ENCODE measurements at places on chromosomes 2 and 18.

DNA sequence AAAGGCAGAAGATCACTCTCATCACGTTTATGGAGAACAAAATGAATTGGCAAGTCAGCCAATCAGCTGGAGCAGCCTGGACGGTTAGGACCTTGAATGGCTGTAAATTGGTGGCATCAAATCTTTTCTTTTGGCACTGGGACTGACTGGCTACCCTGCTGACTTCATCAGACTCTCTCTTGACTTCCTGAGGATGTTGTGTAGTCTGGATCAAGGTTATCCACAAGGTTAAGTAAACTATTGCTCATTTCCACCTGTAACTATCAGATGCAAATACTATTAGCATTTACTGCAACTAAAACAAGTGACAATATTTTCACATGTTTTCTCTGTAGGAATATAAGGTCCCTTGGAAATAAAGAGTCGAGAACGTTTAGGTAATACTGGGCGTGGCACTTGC is 134.3 kb upstream of the RASGRP3 start:
- no peak for DNase-seq

DNA sequence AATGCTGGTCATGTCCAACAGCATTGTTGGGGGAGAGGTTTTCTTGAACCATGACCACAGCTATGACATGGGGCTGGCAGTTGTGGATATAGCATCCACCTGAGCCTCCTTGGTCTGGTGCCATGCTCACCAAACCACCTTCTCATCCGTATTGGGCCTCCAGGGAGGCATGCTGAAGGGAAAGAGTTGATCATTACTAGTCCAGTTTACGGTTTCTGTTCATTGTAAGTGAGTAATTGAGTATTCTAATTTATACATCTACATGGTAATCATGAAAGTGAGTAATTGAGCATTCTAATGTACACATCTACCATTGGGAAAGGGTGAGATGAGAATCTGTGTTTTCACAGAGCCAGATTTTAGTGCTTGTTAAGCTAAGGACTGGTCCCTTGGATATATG is 6.8 kb downstream of the TMEM87B start:
- DNase-seq = no peak

GRCh38 chr2:63589148-63589958 is 590 bp downstream of the MDH1 start:
- no peak for DNase-seq

- no peak for DNase-seq
Observed at GRCh38 chr2:12014088-12014960, 267.9 kb downstream of the LPIN1 start.

DNA sequence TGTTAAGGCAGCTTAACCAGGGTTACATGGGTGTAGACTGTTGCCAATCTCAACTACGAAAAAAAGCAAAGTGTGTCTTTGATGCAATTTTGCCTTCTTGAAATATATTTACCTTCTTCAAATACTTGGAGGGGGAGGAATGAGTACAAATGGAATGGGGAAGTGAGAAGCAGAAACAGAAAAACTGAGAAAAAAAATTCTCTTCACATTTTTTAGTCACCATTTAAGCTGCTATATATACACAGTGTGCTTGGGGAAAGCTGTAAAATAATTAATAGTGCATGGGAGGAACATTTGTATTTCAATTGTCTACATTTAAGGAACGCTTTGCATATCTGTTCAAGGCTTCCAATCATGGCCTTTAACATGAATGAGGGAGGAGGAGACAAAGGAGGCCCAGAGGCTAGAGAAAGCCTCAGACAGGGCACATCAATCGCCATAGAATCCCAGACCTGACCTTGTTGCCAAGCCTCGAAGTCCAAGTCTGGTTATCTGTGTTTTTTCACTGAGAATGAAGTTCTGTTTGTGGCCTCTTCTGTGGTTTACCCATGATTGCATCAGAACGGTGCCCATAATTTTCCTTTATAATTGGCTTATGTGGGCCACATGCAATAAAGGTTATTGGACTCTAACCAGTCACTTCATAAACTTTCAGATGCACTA is 158.6 kb downstream of the PIK3C3 start:
- DNase-seq = peak; percentile 32

DNA sequence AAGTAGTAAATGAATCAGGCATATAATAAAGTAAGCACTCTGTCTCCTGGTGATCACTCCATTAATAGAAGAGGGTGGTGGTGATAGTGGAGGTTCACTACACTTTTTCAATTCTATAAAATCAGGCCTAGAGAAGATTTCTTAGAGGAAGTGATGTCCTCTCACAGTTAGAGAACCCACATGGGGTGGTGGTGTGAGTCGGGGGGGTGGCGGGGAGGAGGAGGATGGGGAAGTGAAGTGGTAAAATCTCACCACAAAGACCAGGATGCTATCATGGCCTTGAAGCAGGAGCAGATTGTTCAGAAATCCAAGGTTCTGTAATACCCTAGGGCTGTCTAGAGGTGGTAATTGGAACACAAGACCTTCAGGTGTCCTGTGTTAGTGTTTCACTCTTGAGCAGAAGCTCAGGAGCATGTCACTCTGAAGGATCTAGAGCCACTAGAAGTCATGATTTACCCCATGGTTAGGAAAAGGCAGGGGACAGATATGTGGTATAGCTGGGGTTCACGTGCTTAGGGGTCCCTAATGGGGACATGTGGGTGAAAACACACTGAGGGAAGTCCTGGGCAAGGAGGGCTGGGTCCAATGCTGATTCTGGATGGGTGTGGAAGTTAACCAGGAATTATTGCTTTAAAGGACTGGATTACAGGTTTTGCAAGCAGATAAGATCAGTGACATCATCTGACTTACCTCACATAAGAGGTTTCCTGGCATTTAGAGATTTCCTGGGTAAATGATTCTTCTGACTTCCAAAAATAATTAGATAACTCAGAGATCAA is 31.0 kb downstream of the RNF125 start:
- peak; percentile 37 for DNase-seq

DNA sequence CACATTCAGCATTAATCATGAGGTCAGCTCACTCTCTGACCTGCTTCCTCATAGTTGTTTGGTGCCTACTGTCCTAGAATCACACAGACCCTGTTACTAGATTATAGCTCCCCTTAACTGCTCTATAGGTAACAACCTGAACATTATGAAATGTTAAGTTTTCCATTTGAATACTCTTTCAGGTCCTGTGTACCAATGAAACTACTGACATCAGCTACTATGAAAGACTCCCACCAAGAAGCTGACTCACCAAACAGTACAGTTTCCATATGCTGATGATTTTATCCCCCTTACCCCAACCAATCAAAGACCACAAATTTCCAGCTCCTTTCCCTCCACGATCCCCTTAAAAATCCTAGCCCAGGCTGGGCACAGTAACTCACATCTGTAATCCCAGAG is 56.3 kb downstream of the SRBD1 start:
- DNase-seq = no peak

- DNase-seq = no peak
Observed at GRCh38 chr2:85539361-85540132, 579 bp downstream of the MAT2A start.

GRCh38 chr18:77202329-77202728 is 47.3 kb upstream of the GALR1 start:
- DNase-seq = no peak

DNA sequence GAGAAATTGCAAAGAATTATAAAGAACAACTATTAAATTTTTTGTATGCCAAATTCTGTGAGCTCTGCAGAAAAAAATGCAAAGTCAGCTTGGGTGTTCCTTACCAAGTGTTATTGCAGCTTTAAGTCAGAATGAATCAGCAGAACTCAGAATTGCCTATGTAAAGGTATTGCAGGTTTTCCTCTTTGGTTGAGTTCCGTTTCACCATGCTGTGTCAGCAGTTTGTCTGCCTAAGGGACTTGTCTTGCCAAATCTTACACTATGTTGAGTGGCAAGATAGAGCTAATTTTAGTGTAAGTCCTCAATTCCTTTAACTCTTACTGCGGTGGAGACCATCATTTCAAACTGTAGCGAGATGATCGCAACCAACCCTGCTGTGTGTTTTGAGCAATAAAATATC is 38.8 kb downstream of the ADAM23 start:
- no peak for DNase-seq

- DNase-seq = no peak
Observed at GRCh38 chr2:216732334-216732733, 37.0 kb upstream of the IGFBP5 start.

- DNase-seq = no peak
Observed at GRCh38 chr2:43084699-43085091, 141.7 kb downstream of the ZFP36L2 start.

GRCh38 chr2:161480123-161480522 is 64.0 kb downstream of the TBR1 start:
- no peak for DNase-seq

GRCh38 chr2:41031282-41031681 is 579.4 kb upstream of the SLC8A1 start:
- no peak for DNase-seq

DNA sequence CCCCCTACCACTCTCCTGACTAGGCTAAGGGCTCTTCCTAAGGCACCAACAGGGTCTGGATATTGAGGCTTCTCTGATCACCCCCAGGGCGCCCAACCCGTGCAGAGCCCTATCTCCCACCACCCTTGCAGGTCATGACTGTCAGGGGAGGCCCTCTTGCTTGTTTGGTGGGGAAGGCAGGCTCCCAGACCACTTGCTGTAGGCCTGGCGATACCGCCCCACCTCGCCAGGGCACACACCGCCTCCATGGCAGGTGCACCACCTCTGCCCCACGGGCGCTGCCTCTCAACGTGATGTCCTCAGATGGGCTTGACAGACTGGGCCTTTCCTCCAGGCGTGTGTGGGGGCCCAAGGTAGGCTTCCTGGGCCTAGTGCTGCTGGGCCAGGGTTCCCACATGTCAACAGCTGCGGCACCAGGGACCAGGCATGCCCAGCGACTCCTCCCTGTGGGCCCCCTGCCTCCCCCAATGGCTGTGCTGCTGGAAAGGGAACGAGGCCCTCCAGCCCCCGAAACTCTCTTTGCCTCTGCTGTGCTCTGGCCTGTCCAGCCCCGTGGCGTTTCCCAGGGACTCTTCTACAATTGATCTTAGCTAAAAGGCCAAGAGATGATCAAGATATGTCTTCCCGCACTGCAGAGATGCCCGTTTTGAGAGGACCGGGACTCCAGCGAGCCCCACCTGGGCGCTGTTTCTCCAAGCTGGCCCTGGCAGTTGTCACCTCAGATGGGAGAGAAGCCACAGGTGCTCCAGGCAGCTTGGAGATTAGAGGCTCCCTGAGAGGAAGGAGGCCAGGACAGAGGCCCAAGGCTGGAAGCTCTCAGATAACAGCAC is 7.5 kb downstream of the NPPC start:
- no peak for DNase-seq

DNA sequence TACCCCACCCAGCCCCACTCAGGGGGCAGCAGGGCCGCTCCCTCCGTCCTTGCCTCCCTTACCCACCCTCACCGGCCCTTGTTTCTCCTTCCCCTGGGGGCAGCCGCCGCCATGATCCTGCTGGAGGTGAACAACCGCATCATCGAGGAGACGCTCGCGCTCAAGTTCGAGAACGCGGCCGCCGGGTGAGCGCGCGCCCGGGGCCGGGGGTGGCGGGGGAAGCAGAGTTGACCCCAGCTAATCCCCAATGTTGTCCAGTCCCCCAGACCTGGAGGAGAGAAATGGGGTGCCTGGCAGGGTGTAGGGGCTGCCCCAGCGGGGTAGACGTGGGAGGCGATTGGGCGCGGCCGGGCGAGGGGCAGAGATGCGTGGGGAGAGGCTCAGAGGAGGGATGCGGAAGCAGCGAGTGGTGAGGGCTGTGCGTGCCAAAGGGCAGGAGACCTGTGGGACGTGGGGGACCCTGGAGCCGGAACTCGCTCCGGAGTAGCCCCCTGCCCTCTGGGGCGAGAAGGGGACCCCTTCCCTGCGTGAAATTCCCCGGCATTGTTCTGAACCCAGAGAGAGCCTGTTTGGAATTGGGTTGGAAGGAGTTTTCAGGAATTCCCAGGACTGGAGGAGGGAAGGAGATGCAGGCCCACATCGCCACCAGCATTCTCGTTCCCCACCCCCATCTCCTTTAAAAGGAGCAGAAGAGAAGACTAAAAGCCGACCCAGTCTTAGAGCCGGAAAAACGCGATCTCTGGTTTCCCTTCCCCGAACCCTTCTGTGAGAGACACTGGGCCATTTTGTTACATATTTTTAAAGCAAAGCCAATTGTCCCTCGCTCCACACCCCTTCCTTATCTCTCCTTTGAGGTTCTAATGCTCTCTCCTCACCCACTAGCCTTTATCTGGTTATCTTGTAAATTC is 625 bp downstream of the ARPC2 start:
- peak; percentile 43 for DNase-seq

DNA sequence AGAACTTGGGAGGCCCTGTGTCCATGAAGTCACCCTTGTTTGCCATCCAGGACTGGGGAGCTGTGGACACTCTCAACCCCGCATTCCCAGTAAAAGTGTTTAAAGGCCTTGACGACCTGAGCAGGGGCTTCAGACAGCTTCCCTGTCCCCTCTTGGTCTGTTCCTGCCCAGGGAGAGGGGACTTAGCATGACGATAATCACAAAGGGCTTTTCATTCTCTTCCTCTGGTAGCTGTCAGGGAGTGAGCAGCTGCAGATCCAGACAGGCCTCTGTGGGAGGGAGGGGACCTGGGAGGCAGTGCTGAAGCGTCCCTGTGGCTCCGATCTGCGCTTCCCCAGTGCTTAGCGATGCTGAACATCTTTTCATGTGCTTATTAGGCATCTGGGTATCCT is 77.8 kb upstream of the HS6ST1 start:
- DNase-seq = no peak

GRCh38 chr2:95023222-95023597 is 2.3 kb upstream of the MAL start:
- no peak for DNase-seq

DNA sequence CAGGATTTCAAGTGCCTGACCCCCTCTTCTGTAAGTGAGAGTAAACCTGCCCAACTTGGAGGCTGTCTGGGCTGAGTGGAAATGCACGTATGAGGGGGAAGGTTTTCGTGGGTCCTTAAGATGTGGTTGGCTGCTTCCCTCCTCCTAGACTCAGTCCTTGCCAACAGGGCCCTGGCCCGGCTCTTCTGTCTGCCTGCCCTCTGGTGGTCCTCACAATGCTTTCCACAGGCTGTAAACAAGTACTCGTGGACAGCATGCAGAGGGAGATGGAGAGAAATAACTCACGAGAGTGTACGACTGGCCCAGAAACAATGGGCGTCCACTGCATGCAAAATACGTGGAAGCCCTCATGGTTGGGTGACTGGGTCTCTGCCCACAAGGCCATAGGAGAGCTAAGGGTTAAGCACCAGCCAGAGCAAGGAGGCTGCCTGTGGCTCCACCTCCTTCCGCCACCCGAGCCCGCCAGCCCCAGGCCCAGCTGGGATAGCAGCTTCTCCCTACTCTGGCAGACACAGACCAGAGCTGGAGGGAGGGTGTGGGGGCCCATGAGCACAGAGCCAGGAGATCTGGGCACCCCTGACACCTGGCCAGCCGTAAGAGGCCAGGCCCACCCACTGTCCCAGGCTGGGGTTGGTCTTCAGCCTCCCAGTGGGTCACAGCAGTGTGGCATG is 17.0 kb upstream of the ARHGEF4 start:
- no peak for DNase-seq

- DNase-seq = no peak
Observed at GRCh38 chr2:234993541-234993981, 41.7 kb downstream of the SH3BP4 start.

Measured in KG1 (cell line).